ENCODE measurements at places on chromosomes 3 and 15.
A peak's percentile ranks its signal among the peaks of the same experiment; 100 is the strongest.

- no peak for DNase-seq
These were observed 73.7 kb upstream of the TSPAN3 start for GRCh38 chr15:77144492-77145070.

DNA sequence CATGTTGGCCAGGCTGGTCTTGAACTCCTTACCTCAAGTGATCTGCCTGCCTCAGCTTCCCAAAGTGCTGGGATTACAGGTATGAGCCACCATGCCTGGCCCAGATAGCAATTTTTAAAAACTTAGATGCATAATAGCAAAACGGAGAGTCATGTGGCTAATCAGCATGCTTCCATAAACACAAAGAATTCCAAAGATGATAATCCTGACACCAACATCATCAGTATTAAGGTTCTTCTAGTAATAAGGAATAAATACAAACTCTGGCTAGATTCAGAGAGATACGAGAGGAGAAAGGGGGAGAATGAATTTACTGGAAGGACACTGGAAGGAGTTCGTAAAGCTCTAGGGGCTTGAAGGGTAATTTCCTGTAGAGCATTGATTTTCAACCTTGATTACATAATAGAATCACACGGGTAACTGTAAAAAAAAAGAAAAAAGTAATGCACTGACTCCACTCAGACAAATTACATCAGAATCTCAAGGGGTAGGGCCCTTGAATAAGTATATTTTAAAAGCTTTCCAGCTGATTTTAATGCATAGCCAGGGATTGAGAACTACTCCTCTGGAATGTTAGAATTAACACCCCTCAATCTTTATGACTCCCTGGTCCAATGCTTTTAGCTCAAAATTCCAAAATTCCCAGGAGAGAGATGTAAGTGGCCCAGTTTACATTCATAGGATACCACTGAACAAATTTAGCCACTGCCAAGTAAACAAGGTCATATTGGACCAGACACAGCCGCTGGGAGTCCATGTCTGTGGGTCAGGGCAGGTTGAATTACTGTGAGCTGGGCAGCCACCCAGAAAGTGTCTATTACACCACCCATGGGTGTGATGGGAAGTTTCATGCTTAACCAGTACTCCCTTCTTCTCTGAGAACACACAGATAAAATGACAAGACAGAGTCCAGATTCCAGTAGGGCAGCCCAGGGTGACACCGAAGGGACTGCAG, 243.9 kb downstream of the TBL1XR1 start:
- DNase-seq, result no peak

DNA sequence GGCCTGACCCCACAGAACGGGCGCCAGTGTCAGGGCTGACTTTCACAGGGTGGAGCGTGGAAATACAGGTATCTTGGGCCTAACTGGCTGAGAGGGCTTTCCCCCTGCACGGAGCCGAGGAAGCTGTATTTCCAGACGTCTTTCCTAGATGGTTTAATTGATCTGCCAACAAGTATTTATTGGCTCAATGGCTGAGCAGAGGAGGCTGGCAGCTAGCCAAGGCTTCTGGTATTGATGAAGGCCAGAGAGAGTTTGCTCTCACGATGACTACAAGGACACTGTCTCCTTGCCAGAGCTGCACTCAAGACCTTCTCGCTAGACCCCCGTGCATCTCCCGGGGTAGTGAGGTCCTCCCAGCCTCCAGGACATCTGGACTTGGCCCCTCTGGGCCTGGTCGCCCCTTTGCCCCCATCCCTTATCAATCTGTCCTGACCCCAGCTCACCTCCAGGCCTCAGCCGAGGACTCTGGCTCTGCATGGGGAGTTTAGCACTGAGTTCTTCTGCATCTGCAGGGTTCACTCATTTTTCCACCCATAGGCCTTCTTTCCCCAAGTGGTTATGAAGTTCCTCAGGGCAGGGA, 20.6 kb downstream of the SPSB4 start:
- DNase-seq, result no peak

- no peak for DNase-seq
These were observed 65.0 kb downstream of the TRIM69 start for GRCh38 chr15:44801364-44801763.

GRCh38 chr15:75043509-75044257, 20.3 kb downstream of the PPCDC start:
- no peak for DNase-seq

DNA sequence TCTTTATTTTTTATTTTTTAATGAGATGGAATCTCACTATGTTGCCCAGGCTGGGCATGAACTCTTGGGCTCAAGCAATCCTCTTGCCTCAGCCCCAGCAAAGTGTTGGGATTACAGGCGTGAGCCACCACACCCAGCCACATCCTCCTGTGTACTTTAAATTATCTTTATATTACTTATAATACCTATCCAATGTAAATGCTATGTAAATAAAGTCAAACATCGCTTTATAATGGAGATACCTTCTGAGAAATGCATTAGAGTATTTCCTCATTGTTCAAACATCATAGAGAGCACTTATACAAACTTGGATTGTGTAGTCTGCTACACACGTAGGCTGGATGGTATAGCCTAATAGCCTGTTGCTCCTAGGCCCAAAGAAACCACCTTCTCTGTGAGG, 41.4 kb upstream of the MAGI1 start:
- DNase-seq, result no peak

- DNase-seq, result no peak
These were observed 24.0 kb upstream of the ACP3 start for GRCh38 chr3:132293251-132293650.

- DNase-seq, result no peak
These were observed 643.7 kb upstream of the NAALADL2 start for GRCh38 chr3:174215456-174215855.

- no peak for DNase-seq
These were observed 35.2 kb upstream of the SPPL2A start for GRCh38 chr15:50800715-50801114.

DNA sequence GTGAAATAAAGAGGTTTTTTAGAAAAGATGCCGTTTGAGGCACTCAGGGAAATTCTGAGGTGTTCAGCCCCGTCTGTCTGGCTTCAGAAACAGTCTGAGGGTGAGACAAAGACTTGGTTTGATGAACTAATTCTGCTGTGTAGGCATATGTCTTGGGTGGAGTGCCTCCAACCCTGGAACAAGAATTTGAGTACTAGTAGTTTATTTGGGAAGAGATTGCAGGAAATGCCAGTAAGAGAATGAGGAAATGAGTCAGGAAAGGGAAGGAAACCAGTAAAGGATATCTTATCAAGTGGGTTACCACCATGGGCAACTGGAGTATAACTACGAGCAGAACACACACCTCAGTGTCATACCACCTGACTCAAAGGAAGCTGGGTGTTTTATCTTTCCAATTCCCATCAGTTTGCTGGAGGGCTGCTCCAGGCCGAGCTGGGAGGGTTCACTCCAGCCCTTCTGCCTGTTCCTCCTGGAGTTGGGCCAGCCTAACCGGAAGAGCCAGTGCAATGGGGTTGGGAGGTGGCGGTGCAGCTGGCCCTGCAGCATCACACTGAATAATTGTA, 75.3 kb downstream of the TGFBR2 start:
- no peak for DNase-seq

GRCh38 chr3:36538136-36538749, 157.9 kb downstream of the STAC start:
- no peak for DNase-seq

GRCh38 chr15:87348746-87349145, 907.8 kb downstream of the NTRK3 start:
- no peak for DNase-seq

DNA sequence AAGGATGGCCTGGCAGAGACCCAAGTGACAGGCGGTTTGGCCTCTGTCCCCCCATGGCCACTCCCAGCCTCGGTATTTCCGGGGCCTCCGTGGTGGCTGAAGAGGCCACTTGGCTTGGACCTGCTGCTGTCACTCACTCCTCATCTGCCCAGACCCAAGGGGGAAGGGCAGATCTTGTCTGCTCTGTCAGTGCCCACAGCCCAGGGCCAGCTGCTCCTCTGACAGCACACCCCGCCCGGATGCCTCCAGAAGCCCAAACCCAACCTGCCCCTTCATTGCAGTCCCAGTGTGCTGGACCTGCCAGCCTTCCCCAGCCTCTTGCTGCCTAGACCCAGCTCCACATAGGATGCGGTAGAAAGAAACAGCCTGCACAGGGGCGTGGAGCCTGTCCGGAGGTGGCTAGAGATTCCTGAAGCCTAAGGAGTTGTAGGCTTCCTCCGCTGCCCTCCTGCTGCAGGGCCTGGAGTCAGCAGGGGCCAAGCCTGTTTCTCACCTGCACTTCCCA, 52.0 kb downstream of the MAGEF1 start:
- no peak for DNase-seq

DNA sequence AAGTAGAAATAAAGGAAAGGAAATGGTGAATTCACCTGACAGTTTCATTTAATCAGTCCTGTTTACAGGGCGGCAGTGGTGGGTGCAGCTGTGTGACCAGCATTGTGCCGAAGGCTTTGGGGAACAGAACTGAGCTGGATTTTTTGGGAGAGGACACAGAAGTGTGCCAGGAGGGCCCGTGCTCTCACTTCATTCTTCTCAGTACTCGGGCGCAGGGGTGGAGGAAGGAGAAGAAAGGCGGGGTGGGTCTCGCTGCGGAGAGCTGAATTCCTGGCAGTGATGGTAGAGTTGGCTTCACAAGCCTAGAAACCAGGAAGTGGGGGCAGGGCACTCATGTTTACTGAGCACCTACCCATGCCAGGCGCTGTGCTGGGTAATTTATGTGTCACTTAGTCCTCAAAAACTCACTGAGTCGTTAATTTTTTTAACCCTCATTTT, 64.6 kb downstream of the CRTC3 start:
- DNase-seq, result peak; percentile 73

GRCh38 chr3:113516115-113516505, 1.2 kb upstream of the SPICE1 start:
- DNase-seq, result no peak

- DNase-seq, result no peak
These were observed 631.4 kb upstream of the MDFIC2 start for GRCh38 chr3:70943886-70944285.

GRCh38 chr15:40427188-40427587, 13.6 kb upstream of the BAHD1 start:
- no peak for DNase-seq

DNA sequence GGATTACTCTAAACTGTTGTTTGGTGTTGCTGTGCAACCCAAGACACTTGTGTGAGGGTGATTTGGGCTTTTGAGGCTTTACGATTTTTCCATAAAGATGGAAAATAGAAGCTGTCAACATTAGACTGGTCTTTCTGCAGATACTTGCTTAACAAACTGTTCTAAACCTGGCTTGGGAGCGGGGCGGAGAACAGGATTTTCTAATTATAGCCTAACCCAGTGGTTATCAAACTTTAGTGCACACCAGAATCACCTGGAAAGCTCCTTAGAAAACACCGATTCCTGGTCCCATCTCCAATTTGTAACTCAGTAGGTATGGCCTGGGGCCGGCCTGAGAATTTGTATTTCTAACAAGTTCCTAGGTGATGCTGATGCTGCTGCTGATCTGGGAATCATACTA, 19.0 kb downstream of the GPR156 start:
- DNase-seq, result no peak

DNA sequence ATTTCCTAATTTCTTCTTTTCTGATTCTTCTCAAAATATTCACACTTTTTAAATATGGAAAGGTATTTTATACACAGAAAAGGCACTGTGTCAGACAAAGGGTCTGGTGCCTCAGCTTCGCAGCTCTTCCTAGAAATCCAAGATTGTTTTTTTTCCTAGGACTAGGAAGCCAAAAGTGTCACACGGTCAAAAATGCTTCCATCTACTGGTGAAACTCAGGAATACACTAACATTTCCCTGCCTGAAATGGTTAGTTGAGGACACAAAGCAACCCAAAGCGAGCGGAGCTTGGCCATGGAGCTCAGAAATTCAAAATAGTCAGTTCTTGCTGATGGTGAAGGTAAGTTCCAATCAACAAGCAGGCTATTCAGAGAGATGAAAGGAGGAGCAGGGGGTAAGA, 426.5 kb upstream of the RASGRP1 start:
- DNase-seq, result no peak

- DNase-seq, result no peak
These were observed 513.3 kb upstream of the CFAP20DC start for GRCh38 chr3:59563072-59563605.

- no peak for DNase-seq
These were observed 656.8 kb upstream of the NECTIN3 start for GRCh38 chr3:110414855-110415254.

GRCh38 chr3:135012101-135012500, 217.0 kb downstream of the EPHB1 start:
- DNase-seq, result no peak

DNA sequence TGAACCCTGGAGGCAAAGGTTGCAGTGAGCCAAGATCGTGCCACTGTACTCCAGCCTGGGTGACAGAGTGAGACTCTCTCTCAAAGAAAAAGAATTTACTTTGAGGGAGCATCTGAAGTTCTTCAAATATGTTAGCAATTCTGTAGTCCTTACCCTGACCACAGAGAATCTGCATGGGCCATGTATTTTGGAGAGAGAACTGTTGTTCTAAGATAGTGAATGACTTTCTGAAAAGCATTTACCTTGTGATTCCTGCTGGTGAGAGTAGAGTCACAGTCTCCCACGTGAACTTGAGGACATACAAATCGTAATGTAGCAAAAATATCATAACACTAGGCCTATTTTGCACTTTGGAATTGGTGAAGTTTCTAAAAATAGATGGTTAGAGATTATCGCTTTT, 3.9 kb downstream of the BRK1 start:
- DNase-seq, result no peak

DNA sequence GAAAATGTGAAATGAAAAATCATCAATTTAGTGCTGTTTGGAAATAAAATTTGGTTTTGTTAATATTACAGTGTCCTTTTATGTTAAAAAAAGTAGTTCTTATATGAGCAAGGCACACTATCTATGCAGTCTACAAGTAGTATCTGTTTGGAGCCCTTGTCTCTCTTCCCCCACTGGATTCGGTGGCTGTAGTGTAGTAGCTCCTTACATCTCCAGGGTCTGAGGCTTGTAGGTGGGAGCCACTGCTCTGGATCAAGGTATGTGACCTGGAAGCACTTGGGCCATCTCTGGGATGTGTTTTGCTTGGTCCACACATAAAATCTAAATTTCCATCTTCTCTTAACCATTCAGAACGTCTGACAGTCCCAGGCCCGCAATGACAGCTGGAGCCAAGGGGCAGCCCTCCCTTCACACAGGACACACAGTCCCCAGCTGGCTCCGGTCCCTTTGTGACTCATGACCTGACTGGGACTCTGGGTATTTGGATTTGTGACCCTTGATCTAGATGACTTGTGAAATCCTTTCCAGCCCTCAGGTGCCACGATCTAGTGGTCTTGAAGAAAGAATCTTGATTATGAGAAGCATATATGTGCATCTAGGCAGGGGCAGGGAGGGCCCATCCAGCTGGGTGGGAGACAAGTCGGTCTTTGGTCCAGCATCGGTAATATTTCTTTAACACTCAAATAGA, 80.0 kb downstream of the USP13 start:
- DNase-seq, result no peak

GRCh38 chr3:181274025-181274424, 284.5 kb upstream of the DNAJC19 start:
- no peak for DNase-seq

DNA sequence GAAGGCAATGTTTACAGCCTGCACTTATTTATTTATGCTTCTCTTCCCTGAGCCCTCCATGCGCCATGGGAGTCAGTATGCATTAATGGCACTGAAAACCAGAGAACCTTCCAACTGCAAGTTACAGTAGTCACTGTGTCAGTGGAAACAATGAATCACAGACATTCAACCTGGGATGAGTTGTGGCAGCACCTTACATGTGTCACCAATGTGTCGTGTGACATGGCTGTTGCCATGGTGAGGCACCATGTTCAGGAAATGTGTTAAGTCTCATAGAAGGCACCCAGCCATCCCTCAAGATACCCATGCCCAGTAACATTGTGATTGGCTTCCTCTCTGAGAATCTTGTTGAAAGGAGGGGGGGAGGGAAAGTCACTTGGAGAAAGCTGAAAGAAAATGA, 105.0 kb downstream of the FOXP1 start:
- peak; percentile 68 for DNase-seq

GRCh38 chr15:28961391-28961790, 75.6 kb downstream of the APBA2 start:
- no peak for DNase-seq

Data from stimulated activated CD4-positive, alpha-beta T cell treated with anti-CD3 and anti-CD28 coated beads, Interleukin-12 subunit alpha, Interleukin-12 subunit beta, amount 100 ng/mL, for 48 hours (primary cell).